ENCODE measurements at places on chromosomes 6 and 20.

GRCh38 chr20:16476032-16476431, 97.2 kb downstream of the KIF16B start:
- peak; percentile 57 for DNase-seq

DNA sequence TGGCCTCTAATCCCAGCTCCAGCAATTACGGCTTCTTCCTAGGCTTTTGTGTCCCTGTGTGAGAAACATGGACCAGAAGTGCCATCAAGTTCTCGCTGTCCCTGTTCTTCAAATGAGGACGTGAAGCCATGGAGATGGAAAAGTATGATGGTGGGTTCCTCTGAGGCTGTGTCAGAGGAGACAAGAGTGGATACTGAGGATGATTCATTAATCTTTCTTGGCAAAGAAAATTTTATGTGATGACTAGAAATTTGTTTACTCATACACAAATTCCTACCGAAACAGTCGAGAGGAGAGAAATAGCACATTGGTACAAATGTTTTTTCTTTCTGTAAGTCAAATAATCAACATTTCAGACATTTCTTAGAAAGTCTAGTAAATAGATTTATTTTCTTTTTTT, 35.0 kb upstream of the PNRC1 start:
- DNase-seq = no peak

DNA sequence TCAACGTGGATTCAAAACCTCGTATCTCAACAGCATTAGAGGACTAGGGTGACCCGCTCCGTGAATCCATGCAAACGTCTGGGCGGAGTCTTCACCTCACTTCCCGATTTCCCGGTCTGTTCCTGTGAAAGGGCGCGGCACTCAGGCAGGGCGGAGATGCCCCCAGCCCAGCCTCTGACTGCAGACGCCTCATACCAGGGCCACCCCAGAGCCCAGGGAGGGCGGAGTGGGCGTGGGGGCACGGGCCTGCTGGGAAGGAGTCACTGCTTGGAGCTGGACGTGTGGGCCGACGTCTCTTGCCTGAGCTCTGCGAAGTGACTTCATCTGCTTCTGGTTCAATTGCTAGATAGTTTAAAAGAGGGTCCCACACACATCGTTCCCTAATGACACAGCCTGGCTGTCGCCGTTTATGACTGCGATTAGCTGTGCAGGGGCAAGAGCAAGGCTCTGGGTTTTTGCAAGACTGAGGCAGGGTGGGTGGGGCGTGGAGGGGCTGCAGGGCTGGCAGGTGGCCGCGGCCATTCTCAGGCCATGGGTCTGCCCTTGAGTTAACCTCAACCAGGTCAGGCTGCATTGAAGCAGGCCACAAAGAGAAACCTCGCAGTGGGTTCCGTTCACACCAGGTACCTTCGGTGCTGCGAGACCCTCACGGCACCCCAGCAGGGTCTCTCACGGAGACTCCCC, 15.0 kb downstream of the SMOC2 start:
- no peak for DNase-seq

GRCh38 chr6:131784561-131784960, 23.3 kb upstream of the ENPP1 start:
- DNase-seq = no peak

GRCh38 chr6:47319867-47320266, 10.2 kb upstream of the TNFRSF21 start:
- DNase-seq = no peak

GRCh38 chr20:10848810-10849370, 175.1 kb upstream of the JAG1 start:
- DNase-seq = no peak

- no peak for DNase-seq
Measured at GRCh38 chr20:57654998-57655808, 35.0 kb upstream of the ZBP1 start.

- DNase-seq = no peak
Measured at GRCh38 chr6:142542704-142543233, 241.0 kb downstream of the ADGRG6 start.

GRCh38 chr20:19211661-19212468, 577 bp upstream of the SLC24A3 start:
- peak; percentile 11 for DNase-seq

GRCh38 chr6:134281388-134281787, 36.5 kb downstream of the SGK1 start:
- no peak for DNase-seq

DNA sequence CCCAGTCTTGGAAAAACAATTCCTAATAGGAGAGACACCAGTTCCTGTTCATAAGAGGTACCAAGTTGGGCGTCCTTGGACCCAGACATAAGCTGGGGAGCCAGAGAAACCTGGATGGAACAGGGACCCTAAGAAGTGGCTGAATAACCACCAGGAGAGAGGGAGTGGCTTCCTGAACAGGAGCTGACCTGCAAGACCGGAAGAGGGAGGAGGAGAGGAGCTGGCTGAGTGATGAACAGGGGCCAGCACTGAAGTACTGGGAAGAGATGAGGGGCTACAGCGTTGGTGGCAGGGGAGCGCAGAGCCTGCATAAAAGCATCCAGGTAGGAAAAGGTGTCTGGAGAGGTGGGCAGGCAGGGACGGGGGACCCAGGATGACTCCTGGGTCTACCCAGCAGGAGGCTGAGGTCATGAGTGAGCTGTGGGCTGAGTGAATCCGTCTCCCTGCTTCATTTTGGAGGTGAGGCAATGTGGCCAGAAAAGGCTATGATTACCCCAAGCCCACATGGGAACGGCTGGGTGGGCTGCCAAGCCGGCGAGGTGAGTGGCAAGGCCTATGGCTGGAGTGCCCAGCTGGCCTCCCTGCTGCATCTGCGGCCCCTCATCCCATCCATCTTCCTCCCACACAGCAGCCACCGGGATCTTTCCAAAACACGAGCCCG, 34.4 kb upstream of the ZFAND3 start:
- no peak for DNase-seq

GRCh38 chr20:59581993-59582679, 22.2 kb upstream of the PHACTR3 start:
- DNase-seq = no peak

GRCh38 chr6:132142768-132143167, 191.6 kb upstream of the CCN2 start:
- no peak for DNase-seq

GRCh38 chr6:125918681-125919566, 37.6 kb upstream of the HINT3 start:
- no peak for DNase-seq

DNA sequence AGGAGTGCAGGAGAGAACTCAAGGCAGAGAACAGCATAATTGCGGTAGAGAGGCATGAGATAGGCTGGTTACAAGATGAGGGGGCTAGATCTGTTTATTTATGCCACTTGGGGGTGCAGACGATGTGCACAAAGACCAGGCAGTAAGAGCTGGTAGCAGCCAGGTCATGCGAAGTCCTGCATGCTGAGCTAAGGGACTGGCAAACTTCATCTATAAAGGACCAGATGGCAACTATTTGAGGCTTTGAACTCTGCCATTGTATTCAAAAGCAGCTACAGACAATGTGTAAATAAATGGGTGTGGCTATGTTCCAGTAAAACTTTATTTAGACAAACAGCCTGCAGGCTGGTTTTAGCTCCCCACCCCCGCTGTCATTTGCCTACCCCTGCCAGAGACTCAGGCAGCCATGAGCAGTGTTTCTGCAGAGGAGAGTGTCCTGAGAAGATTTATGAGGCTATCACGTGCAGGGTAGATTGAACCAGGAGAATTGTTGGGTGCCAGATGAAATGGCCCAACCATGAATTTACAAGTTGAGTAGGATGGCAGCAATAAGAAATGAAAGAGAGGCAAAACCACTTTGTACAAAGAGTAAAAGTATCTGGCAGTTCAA, 253.4 kb upstream of the MOCS1 start:
- DNase-seq = no peak

- DNase-seq = no peak
Measured at GRCh38 chr20:43389211-43389610, 68.5 kb upstream of the SRSF6 start.

- DNase-seq = no peak
Measured at GRCh38 chr6:166658115-166658791, 31.2 kb upstream of the RPS6KA2 start.

GRCh38 chr6:39898625-39899024, 35.6 kb downstream of the MOCS1 start:
- no peak for DNase-seq

DNA sequence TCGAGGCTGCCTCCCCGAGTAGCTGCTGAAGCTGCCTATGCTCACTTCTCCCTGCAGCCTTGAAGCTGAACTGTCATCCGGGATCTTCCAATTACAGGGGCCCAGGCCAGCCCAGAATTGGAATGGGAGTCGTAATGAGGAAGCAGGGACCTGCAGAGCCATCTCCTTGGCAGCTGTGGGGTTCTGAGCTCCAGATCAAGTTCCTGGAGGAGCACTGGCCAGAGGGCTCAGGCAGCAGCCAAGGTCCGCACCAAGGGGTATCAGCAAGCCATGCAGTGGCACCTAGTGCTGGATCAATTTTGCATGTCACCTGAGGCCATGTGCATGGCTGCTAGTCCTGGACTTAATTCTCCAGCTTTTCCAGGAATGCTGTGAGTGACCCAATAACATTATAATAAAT, 163.2 kb upstream of the TSHZ2 start:
- no peak for DNase-seq

- no peak for DNase-seq
Measured at GRCh38 chr20:32285621-32286371, 8.3 kb downstream of the KIF3B start.

DNA sequence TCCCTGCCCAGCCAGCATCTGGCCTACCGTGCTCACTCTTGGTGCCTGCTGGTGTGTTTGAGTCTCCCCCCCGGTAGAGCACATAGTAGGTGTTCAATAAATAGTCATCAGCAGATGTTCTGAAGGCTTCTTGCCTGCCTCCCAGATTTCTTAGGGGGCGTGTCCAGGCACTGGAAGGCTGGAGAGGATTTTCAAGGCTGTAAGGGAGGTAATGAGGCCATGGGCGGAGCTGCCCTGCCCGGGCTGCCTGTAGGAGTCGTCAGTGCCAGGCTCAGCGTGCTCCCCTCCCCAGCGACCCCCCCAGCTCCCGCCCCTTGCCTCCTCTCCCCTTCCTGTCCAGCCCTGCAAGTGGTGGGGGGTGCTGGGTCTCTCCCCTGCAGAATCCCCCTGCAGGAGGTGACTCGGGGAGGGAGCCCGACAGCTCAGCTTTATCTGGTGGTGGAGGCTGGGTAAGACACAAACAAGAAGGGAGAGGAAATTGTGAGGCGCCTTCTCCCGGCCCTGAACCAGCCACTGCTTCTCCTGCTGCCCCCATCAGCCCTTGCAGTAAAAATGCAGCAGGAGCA, 55.9 kb downstream of the BCAS4 start:
- DNase-seq = no peak

- no peak for DNase-seq
Measured at GRCh38 chr6:50848989-50849795, 30.5 kb downstream of the TFAP2B start.

DNA sequence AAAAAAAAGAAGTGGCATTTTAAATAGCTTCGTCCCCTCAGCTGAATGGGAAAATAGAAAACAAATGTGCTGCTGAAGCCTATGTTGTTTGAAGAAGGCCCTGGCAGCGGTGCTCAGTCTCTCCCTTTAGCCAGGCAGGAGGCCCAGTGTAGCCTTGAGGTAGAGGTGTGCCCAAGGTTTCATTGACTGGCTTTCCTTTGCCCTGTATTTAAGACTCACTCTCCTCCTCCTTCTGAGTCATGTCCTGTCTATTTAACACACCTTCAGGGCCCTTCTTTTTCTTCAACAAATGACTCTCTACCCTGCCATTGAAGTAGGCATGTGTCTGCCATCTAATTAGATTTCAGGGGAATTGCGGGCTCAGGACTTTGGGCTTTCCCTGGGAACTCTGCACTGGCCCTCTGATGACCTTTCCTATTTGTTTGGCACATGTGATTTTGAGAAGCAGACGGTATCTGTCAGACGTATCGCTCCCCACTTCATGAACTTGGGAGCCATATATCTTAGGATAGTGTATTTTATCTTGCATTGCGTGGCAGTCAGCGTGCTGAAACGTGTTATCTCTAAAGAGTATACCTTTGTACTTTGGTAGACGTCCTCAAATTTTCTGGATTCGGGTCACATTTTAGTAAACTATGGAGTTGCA, 4.3 kb downstream of the TJAP1 start:
- DNase-seq = no peak

DNA sequence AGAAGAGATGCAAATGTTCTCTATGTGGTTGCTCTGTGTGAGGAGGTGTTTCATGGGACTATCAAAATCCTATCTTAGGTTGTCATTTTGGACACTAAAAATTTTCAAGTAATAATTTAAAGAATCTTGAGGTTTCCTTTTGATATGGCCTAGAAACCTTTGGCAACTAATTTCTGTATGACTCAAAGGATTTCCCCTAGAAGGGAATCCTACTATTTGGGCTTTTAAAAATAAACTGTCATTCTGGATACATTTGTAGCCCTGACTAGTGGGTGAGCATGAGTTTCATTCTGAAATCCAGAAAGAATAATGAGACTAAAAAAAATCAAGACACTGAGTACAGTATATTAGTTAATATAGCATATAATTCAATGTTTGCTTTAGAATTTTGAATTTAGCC, 25.5 kb upstream of the RAB23 start:
- DNase-seq = no peak

- DNase-seq = no peak
Measured at GRCh38 chr6:6742535-6742934, 154.0 kb downstream of the LY86 start.

GRCh38 chr6:122389704-122390372, 9.6 kb upstream of the HSF2 start:
- DNase-seq = no peak

GRCh38 chr6:167546611-167547327, 221.9 kb downstream of the TTLL2 start:
- no peak for DNase-seq

DNA sequence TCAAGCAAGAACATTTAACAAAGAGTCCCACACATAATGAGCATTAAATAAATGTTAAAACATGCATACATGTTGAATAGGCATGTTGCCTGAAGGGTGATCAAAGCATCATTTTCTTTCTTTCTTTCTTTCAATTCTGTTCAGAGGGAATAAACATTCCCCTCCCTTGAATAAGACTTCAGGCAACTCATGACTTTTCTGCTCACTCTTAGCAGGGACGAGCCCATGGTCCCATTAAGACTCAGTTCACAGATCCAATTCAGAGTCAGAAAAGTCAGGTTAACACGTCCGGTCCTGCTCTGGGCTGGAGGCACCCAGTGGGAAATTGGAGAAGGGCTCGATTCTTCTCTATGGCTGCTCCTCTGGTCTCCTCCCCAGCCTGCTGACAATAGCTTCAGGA, 181.7 kb downstream of the ZNF217 start:
- no peak for DNase-seq
